LoVo (cell line): ENCODE measurements at places on chromosomes 13 and 19.

DNA sequence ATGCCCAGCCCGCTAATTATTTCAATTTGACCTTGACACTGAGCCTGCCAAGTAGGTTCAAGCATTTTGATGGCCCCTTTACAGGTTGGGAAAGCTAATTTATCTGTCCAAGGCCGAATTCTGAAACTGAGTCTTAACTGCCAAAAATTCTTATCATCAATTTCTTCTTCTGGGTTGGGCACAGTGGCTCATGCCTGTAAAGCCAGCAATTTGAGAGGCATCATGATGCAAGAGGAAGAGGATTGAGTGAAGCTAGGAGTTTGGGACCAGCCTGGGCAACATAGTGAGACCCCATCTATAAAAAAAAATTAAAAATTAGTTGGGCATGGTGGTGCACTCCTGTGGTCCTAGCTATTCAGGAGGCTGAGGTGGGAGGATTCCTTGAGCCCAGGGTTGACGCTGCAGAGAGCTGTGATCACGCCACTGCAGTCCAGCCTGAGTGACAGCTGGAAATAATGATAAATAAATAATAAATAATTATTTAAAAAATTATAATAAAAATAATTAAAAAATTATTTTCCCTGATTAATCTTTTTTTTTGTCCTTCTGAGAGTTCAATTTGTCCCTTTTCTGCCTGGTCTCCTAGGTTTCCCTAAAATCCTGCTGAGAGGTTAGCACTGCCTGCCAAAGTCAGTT is 1.3 kb upstream of the LDLR start:
- DNase-seq, result no peak

DNA sequence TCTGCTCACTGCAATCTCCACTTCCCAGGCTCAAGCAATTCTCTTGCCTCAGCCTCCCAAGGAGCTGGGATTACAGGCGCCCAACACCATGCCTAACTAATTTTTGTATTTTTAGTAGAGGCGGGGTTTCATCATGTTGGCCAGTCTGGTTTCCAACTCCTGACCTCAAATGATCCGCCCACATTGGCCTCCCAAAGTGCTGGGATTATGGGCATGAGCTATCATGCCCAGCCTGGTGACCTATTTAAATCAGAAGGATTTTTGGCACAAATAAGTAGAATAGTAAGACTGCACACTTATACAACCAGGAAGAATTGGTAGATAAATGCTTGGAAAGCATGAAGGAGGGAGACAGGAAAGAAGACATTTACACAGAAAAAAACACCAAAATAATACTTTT is 53.4 kb upstream of the AKAP11 start:
- DNase-seq, result no peak

DNA sequence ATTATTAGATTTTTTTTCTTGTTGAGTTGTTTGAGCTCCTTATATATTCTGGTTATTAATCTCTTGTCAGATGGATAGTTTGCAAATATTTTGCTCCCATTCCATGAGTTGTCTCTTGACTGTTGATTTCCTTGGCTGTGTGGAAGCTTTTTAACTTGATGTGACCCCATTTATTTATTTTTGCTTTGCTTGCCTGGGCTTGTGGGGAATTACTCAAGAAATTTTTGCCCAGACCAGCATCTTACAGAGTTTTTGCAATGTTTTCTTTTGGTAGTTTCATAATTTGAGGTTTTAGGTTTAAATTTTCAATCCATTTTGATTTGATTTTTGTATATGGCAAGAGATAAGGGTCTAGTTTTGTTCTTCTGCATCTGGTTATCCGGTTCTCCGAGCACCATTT is 124.7 kb downstream of the PCCA start:
- no peak for DNase-seq

- DNase-seq, result no peak
Measured at GRCh38 chr19:39754971-39755370, 17.1 kb upstream of the CLC start.

DNA sequence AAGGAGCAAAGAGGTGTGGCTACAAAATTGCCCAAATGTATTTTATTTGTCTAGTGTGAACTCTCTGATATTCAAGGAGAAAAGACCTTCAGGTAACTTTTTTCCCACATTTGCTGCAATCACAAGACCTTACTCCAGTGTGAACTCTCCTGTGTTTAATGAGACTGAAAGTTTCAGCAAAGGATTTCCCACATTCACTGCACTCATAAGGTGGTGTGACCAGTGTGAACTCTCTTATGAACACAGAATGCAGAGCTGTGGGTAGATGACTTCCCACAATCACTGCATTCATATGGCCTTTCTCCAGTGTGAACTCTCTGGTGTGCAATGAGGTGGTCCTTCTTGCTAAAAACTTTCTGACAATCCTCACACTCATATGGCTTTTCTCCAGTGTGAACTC is 16.4 kb downstream of the ZNF814 start:
- DNase-seq, result no peak

DNA sequence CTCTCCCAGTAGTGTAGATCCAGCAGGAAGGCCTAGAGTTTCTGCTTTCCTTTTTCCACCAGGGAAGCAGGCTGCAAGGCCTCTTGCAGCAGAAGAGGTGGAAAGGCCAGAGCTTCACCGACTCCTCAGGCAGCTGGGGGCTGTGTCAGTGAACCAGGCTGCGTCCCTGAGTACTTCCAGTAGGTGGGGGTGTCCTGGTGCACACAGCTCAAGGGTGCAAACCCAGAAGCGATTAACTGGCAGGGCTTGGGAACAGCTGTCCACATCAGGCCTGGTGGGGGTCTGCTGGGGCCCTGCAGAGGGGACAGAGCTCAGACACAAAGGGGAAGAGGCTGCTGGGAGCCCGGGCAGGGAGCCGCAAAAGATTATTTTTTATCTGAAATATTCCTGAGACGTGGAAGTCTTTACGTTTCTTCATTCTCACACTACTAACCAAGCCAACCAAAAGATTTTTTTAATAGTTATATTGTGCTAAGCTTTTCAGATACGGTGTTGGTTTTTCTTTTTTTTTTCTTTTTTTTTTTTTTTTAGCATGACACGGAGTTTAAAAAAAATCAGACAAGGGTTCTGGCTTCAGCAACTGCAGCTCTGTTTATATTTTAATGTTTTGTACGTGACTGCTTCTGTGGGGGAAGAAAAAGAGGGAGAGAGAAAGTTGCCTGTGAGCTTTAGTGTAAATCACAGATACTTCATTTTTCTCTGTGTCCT is 11.0 kb downstream of the TSHZ3 start:
- DNase-seq, result no peak

DNA sequence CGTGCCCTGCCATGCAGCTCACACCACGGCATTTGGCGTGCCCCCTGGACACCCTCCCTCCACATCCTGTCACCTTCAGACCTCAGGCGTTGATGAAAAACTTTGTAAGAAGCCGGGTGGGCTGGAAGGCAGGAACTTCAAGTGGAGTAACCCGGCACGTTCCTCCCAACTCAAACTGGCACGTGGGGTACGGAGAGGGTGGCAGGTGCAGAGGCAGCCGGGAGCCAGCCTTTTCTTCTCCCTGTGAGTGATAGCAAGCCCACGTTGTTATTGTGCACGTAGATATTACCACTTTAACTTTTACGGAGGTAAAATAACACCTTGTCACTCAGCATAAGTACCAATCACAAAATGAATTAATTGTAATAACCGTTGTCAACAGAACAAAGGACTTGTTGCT is 198.0 kb downstream of the ZNF536 start:
- DNase-seq, result no peak
